Activated CD4-positive, alpha-beta T cell treated with anti-CD3 and anti-CD28 coated beads for 24 hours (primary cell): ENCODE measurements at places on chromosomes 11 and 22.

- peak; percentile 15 for DNase-seq
These were observed 47.5 kb upstream of the PICALM start for GRCh38 chr11:86116386-86116726.

GRCh38 chr22:41401781-41402648 lies 20.3 kb downstream of the TEF start:
- DNase-seq: no peak

GRCh38 chr11:119335091-119335654 lies 846 bp downstream of the RNF26 start:
- no peak for DNase-seq

DNA sequence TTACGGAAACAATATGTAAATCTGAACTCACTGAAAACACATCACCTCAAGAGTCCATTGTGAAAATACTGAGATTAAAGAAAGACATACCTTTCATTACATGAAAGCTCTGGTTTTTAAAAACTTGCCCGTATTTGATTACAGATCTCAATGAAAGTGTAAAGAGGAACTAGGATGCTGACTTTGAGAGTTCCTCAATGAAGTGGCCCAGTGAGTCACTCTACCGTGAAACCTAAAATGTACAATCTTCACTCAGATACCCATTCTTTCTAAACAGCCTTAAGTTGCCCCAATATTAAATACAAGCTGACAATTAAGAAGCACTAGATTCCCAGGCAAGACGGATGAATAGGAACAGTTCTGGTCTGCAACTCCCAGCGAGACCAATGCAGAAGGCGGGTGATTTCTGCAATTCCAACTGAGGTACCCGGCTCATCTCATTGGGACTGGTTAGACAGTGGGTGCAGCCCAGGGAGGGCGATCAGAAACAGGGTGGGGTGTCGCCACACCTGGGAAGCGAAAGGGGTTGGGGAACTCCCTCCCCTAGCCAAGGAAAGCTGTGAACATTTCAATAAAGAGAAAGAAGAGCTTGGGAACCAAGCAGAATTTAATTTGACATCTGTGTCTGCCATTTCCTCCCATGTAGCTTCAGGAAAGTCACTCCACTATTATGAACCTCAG lies 33.8 kb upstream of the OR9G4 start:
- no peak for DNase-seq

- no peak for DNase-seq
These were observed 114.1 kb downstream of the STIM1 start for GRCh38 chr11:3969613-3970012.

DNA sequence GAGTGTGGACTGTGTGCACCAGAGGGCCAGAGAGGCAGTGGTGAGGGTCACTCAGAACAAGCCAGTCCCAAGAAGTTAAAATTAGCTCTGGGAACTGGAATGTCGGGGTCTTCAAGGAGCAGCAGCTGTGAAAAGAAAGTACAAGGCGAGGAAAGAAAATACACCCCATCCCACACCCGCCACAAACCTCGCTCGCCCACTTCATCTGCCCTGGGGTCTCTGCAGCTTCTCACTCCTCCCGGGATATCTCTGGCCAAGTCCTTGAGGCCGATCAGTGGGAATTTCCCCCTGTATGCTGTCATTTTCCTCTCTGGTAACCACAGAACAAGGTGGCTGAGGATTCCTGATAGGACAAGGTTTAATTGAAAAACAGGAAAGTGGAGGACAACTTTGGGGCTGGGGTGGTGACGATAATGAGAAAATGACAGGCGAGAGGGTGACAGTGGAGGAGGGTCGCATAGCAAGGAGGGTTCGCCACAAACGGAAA lies 36.3 kb upstream of the TIMP3 start:
- DNase-seq: no peak

DNA sequence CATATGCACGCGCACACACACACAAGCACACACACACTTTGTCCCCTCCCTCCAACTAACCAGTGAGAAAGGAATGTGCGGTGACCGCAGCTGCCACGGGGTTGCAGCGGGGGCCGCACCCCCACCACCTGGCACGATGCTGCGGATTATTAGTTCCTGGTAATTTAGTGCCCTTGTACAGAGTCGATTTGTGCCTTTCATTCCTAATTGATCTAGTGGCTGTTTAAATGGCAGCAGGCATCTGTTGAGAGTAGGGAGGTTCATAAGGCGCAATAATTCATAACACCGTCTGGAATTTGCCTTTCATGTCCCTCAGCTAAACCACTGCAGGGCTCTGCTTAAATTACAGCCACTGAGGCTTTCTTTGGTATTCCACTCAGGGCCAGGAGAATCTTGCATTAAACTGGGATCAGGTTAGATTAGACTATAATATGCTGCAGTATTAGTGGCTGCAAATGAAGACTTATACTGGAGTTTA lies 113.7 kb downstream of the FEZ1 start:
- no peak for DNase-seq

DNA sequence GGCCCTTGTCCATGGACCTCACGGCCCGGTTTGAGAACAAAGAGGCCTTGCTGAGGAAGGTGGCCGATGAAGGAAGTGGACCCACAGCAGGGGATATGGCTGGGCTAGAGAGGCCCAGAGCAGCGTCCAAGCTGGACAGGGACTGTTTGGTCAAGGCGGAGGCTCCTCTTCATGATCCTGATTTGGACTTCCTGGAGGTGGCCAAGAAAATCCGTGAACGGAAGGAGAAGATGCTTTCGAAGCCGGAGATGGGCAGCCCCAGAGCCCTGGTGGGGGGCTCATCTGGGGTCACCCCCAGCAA lies 76.3 kb downstream of the KIAA1671 start:
- DNase-seq: no peak

GRCh38 chr22:37986371-37986770 lies 2.0 kb upstream of the SOX10 start:
- no peak for DNase-seq

- DNase-seq: no peak
These were observed 105.3 kb upstream of the HSD17B12 start for GRCh38 chr11:43574949-43575912.

- DNase-seq: no peak
These were observed 28.4 kb upstream of the TTC12 start for GRCh38 chr11:113286009-113286408.

GRCh38 chr11:57888386-57888785 lies 126.8 kb downstream of the CTNND1 start:
- no peak for DNase-seq

- no peak for DNase-seq
These were observed 1.4 kb downstream of the FAM111A start for GRCh38 chr11:59144096-59144495.

GRCh38 chr11:8063324-8063723 lies 17.7 kb upstream of the TUB start:
- DNase-seq: no peak

- no peak for DNase-seq
These were observed 662 bp upstream of the TRIM3 start for GRCh38 chr11:6474413-6474792.

DNA sequence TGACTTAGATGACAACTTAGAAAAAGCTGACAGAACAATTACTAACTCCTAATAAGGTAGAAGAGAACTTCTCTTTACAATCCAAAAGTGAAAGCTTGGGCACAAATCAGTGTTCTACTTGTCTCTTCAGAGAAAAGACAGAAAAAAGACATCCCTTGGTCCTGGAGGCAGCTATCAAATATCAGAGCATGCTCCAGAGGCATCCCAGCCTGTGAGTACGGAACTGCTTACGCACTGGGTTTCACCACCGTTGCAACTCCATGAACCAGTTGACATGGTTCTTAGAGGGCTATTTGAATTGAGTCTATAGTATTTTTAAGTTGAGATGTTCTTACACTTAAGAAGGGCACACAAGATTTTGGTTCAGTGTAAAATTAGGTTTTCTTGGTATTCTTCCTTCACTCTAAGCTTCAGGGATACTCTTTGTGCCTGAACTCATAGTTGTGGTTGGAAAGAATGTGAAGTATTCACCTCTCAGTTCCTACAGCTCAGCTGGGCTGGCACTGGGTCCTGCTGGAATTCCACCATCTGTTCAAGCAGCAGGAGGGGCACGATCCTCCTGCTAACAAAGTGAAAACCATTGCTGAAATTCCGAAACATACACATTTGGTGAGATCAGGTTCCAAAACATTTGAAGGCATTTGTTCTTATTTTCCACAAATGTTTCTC lies 6.3 kb downstream of the AKIP1 start:
- no peak for DNase-seq

DNA sequence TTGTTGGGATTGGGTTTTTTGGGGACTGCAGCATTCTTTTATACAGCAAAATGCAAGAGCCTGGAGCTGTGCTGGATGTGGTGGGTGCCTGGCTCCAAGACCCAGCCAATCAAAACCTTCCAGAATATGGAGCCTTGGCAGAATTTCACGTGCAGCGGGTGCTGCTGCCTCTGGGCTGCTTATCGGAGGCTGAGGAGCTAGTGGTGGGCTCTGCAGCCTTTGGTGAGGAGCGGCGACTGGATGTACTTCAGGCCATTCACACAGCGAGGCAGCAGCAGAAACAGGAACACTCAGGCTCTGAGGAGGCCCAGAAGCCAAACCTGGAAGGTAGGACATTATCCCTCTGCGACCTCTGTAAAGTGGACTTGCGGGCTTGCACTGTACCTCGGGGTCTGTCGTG lies 5.6 kb downstream of the PEX26 start:
- no peak for DNase-seq

DNA sequence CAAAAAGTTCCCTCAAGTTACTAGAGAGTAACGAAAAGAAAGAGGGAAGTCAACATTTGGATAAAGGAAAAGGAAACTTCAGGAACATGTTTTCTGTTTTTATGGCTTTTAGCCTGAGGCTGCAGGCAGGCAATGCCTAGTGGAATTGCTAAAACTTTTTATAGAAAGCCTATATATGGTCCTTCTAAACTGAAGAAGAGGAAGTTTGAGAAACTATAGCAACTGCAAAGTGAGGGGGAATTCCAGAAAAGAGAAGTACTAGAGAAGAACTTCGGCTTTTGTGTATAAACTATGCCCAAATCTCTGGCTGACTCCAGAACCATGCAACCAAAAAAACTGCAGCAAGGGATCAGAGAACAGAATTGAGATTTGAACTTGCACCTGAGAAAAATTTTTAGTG lies 74.3 kb upstream of the ARHGAP42 start:
- no peak for DNase-seq

DNA sequence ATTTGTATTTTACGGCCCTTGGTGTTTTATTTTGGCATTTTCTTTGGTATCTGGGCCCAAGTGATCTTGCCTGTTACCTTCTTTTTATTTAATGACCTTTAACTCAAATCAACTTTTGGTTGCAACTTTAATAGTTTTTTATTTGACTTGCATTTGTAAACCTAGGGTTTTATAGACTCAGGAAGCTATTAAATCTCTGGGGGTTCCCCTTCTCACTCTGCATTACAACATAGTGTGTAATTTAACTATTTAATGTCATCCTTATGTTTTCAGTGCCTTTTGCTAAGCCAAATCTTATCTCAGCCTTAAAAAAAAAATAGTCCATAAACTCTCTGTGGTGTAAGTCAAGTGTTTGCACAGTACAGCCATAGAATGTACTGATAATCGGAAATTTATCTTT lies 3.4 kb downstream of the FJX1 start:
- DNase-seq: no peak

DNA sequence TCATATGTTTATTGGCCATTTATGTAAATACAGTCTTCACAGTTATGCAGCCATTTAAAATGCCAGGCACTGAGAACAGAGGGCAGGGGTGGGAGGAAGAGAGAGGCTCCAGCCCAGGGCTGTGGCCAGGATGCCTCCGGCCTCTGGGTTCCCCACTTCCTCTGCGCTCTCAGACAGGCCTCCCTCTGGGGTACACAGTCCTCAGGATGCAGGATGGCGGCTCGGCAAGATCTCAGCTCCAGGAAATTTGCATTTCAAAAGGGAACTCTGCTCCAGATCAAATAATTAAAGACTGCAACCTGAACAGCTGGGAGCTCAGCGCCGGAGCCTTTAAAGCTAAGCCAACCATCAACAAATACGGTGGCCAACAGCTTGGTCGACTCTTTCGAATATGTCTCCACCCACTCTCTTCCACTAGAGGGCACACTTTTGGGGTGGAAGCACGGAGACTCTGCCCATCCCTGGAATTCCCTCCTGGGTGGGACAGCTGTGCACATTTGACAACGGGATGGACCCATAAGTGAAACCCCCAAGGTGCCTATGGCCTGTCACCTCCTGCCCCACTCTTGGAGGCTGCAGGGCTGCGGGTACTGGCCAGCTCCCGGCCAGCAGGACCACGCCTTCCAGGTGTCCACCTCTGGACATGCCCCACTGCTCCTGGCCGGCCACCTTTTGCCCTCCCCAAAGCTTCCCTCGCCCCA lies 1044.7 kb downstream of the BRD1 start:
- no peak for DNase-seq

- DNase-seq: no peak
These were observed 412 bp upstream of the RPS3 start for GRCh38 chr11:75398906-75399305.

DNA sequence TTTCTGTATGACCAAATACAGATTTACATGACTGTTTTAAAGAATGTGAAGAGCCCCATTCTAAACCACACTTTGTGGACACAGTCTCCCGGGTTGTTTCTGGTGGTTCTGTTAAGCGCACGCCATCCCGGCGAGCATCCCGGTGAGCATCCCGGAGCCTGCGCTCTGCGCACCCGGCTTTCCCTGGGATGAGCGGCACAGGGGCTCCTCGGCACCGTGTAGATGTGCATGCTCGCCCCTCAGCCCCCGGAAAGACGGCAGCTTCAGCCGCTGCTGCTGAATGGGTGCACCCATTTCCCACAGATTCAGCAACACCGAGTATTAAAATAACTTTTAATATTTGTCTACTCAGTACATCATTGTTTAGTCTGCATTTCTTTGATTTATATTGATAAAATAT lies 36.0 kb downstream of the GLB1L2 start:
- DNase-seq: no peak

GRCh38 chr11:35664977-35665441 lies 2.4 kb downstream of the TRIM44 start:
- no peak for DNase-seq

DNA sequence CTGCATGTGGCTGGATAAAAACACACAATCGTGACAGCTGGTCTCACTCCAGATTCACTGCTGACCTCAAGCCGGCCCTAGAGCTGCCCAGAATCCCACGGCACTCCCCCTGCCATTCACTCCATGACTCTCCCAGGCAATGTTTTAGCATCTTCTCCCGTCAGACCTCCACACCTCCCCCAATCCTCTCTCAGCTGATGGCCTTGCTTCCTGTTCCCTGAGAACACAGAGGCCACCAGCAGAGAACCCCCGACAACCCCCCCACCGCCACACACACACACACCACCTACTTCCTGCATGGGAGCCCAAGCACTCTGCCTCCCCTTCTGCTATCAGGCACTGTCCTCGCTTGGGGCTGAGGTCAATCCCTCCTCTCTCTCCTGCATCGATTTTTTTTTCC lies 9.3 kb downstream of the TNKS1BP1 start:
- DNase-seq: no peak

GRCh38 chr11:27672836-27673464 lies 27.3 kb downstream of the BDNF start:
- DNase-seq: no peak

GRCh38 chr22:49855251-49855911 lies 1.7 kb downstream of the ZBED4 start:
- no peak for DNase-seq

DNA sequence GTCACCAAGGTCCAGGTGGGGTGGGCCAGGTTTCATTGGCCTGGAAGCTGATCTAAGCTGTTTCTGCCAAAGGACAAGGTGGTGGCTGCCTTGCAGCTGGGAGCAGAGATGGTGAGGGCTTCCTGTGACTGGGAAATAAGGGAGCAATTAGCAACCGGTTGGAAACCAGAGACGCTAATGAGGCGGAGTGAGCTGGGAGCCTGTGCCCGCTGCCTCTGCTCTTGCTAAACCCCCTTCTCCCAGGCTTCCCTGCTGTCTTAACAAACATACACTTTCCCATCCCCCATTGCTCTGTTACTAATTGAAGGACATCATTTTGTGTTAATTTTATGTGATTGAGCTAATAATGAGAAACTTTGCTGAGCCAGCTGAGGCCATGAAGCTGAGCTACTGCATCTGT lies 121.8 kb downstream of the INSC start:
- DNase-seq: no peak
